ENCODE measurements at places on chromosomes 1 and 21. TPM values are rescaled to one million over a fixed set of nuclear protein-coding genes. Genes with fewer than 3 reads are reported as not detected.

DNA sequence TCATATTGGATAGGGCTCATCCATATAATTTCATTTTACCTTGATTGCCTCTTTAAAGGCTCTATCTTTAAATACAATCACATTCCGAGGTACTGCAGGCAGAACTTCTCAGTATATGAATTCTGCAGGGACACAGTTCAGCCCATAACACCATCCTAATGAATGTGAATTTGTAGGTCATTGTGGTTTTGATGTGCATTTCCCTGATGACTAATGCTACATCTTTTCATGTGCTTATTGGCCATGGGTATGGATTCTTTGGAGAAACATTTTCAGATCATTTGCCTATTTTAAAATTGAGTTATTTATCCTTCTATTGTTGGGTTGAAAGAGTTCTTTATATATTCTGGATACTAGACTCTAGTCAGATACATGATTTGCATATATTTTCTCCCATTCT lies 9.6 kb upstream of the RPS6KC1 start:
- DNase-seq: no peak

- DNase-seq: no peak
Measured at GRCh38 chr1:50275566-50275965, 147.7 kb downstream of the DMRTA2 start.

GRCh38 chr1:247883346-247883745 lies 12.0 kb upstream of the OR2W3 start:
- DNase-seq: no peak

DNA sequence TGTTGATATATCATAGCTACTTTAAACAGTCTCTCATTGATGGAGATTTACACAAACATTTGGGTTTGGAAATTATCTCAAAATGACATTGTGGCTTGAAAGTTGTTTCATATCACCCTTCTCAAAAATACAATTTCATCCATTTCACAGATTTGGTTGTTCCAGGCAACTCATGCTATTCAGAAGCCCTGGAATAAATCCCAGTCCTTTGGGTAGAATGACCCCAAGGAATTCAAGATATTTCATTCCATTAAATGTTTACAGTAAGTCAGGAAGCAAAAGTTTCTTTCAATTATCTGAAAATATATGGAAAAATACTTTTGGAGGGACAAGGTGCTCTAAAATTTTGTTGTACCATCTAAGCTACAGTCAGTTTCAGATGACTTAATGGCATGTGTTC lies 27.1 kb downstream of the MPZL1 start:
- DNase-seq: no peak

- no peak for DNase-seq
Measured at GRCh38 chr1:30942326-30942963, 33.9 kb upstream of the SDC3 start.

DNA sequence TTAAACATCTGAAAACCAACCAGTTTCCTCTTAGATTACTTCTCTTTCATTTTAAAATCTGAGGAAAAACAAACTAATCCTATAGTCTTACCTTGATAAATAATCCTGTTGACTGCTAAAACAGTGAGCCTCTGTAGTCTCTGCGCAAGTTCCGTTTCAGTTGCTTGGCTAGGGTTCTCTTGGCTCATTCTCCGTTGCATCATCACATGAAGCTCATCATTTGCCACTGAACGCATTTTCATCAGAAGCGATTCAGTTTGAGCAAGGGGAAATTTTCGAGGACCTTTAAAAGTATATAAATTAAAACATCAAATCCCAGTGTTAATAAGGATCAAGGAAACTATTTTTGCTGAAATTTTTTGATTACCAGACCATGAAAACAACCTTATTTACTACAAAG lies 96.7 kb upstream of the GNG4 start:
- DNase-seq: no peak

DNA sequence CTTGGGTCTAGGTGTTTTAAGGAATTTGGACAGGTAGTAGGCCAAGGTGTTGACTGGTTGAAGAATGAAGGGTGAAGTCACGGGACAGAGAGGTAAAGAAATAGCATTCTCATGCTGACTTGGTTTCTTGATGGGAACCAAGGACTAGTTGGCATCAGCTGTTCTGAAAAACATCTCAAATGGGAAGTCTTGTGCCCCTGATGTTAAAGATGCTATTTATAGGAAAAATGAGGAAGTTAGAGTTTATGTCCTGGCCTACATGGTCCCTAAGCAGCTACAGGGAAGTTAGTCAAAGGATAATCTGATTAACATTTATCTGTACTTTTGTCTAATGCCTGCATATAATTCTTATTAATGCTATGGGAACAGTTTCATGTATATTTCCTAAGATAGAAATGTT lies 262.4 kb downstream of the HHIPL2 start:
- no peak for DNase-seq

- DNase-seq: no peak
Measured at GRCh38 chr21:35238119-35238518, 189.0 kb upstream of the RUNX1 start.

DNA sequence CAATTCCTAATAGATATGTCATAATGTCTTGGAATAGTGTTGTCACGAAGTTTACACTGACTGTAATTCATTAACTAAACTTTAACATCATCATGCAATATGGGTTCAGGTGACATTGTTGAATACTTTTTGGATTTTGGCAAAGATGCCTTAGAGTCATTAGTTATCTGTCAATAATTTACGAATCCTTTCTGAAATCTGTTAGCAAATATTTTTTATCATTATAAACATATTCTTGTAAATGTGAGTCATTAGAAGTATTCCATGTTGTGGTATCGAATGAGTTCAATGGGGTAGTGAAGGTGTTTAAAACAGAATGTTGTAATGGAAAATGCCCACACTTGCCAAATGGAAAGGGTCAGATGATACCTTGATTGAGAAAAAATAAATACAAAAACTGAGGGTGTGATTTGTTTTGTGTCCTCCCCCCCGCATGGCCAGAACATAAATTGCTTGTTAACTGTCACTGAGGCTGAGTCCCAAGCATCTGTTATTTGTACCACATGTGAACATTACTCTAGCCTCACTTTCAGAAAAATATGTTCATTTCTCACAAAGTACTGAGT lies 5.2 kb upstream of the NR5A2 start:
- DNase-seq: no peak

DNA sequence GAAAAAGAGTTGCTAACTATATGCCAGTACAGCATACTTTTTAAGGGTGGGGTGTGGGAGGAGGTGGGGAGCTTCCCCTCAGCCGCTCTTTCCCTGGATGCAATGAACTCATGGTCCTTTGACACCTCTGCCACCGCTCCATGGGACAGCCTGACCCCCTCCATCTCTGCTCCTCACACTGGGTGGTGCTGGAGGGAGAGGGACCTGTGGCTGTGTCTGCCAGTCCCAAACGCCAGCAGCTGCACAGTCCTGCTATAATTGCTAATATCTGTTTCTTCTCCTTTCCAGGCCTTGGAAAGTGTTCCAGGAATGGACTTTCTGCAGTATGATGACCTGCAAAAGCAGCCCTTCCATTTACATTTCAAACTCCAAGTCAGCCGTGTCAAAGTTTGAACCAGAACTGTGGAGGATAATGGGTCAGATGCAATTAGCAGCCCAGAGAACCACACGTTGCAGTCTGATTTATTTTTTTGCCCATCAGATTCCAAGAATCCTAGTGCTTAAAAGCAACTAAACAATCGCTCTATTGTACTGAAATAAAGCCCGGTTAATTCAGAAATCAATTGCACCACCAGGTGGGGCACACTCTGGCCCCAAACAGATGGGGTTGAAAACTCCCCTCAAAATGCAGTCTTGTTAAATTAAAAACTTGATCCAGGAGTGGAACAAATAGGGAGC lies 160.7 kb upstream of the LMO4 start:
- DNase-seq: no peak

DNA sequence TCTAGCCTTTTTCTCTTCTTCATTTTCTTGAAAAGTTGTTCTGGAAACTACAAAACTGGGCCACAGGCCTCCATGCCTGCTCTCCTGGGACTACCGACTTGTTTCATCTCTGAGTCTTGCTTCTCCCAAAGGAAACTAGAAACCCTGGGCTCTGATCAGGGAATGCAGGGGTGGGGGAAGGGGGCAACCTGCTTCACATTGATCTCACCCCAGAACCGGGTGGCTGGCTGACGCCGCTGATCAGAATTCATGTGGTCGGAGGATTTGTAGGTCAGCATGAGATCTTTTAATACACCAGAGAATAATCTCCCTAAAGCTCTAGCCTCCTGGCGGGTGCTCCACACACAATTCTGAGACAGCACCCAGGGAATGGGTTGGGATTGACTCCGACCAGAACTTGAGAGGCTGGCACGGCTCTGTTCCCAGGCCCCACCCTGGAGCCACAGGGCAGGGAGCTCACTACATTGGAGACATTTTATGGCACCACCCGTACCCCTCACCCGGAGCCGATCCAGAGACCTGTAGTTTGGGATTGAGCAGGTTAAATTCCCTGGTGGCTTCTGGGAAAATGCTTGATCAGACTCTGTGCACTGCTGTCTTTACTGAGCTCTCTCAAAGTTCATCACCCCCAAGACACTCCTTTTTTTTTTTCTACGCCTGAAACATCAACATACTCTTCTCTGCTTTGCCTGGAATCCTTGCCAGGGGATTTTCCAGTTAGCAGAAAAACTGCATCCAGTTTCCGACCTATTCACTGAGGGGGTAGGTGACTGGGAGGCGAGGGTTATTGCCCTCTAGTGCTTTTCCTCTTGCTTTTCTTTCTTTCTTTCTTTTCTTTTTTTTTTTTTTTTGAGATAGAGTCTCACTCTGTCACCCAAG lies 12.2 kb upstream of the ARHGEF10L start:
- no peak for DNase-seq

DNA sequence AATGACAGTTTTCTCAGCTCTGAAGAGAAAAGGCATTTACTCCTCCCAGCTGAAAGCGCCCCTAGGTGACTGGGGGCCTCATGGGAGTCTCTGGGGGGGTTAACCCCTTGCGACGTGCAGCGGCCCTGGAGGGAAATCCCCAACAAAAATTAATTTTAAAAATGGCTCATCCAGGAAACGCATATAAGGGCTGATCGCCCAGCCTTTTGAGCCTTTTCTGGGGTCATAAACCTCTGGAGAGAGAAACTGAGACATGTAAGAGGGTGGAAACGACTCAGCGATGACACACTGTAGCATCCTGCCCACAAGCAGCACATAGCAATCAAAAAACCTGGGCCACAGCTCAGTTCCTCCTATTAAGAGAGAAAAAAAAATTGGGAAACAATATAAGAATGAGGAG lies 20.4 kb upstream of the HPDL start:
- no peak for DNase-seq

- no peak for DNase-seq
Measured at GRCh38 chr1:98940722-98941079, 64.0 kb downstream of the PLPPR5 start.

DNA sequence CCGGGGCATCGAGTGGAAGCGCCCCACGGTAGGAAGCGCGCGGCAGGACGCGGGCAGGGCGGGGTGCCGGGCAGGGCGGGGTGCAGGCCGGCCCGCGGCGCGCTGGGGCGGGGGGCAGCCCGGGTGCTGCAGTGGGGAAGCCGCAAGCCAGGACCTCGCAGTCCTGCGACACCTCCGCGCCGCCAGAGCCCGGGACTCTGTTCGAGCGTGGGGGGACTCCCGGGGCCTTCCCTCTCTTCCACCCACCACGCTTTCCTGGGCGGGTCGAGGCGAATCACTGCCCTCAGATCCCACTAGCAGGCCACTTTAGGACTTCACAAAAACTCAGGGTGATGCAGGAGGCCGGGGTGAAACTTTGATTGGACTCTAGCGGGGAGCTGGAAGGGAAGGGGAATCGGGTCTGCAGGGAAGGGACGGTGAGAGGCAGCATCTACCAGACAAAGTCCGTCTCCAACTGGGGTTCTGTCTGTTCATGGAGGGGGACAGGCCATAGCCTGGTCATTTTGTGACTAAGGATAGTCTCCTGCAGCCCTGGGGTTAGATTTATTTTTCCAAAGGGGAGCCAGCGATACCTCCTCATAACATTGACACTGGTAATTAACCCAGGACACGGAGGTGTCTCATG lies 623 bp downstream of the CAPN2 start:
- DNase-seq: peak; percentile 89

- DNase-seq: no peak
Measured at GRCh38 chr1:239125027-239125426, 261.3 kb upstream of the CHRM3 start.

GRCh38 chr1:79323239-79324025 lies 316.9 kb upstream of the ADGRL4 start:
- no peak for DNase-seq

GRCh38 chr1:99672038-99672437 lies 26.1 kb downstream of the PALMD start:
- DNase-seq: no peak

- no peak for DNase-seq
Measured at GRCh38 chr1:66250478-66250877, 283.5 kb upstream of the SGIP1 start.

- DNase-seq: no peak
Measured at GRCh38 chr1:236602171-236602570, 2.1 kb downstream of the HEATR1 start.

GRCh38 chr1:3858231-3858981 lies 1.1 kb downstream of the DFFB start:
- DNase-seq: no peak

- DNase-seq: no peak
Measured at GRCh38 chr1:206578068-206578977, 33.9 kb downstream of the EIF2D start.

DNA sequence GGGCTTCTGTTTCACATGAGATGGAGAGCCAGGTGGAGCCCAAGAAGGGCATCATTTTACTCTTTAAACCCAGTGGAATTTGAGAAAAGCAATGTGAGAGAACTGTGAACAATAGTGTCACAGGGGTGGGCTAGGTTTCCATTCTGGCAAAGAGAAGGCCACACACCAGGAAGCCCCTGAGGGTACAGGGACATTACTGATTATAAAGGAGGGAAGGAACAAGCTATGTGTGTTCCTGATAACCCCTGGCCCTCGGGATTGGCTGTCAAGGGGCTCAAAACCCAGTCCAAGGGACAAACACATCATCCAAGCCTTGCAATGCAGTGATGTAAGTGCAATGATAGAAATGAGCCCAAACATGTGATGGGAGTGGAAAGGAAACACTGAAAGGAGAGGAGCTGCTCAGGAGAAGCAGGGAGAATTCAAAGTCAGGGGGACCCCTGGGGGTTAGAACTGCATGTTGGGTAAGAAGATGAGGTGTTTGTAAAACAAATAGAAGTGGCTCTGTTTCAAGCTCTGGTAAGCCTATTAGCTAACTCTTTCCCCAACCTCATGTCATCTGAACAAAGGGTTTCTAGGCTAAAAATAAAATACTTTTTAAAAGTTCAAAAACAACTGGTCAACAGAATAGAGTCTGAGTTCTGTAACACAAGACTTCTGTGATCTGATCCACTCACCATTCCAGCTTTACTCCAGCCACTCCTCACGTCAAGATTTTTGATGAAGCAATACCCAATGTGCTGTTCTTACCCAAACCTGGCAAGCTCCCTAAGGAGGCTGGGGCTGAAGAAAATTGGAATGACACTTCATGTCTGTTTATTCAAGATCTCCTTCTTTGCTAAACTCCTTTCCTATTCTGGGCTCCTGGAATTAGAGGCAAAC lies 51.1 kb upstream of the IL12RB2 start:
- no peak for DNase-seq

GRCh38 chr1:206651958-206652890 lies 16.9 kb downstream of the DYRK3 start:
- DNase-seq: no peak

LCE1D gene
- total RNA-seq: not detected

CDA gene
- total RNA-seq: not detected

IGFN1 gene
- total RNA-seq: not detected

ITPKB gene
- 27.2 TPM for total RNA-seq

DDAH1 gene
- total RNA-seq: not detected

LRRC38 gene
- not detected for total RNA-seq

RAB25 gene
- not detected for total RNA-seq

LPAR3 gene
- total RNA-seq: 1.4 TPM

TNFSF4 gene
- 275 TPM for total RNA-seq

NTRK1 gene
- total RNA-seq: 8.1 TPM

FNDC5 gene
- not detected for total RNA-seq

CADM3 gene
- total RNA-seq: not detected

KLHDC9 gene
- total RNA-seq: not detected
